ENCODE measurements at places on chromosomes 4 and X.

- peak; percentile 21 for DNase-seq
Measured at GRCh38 chr4:173538148-173538908, 8.3 kb upstream of the HAND2 start.

- no peak for DNase-seq
Measured at GRCh38 chr4:58561170-58561569, 1451.0 kb upstream of the IGFBP7 start.

DNA sequence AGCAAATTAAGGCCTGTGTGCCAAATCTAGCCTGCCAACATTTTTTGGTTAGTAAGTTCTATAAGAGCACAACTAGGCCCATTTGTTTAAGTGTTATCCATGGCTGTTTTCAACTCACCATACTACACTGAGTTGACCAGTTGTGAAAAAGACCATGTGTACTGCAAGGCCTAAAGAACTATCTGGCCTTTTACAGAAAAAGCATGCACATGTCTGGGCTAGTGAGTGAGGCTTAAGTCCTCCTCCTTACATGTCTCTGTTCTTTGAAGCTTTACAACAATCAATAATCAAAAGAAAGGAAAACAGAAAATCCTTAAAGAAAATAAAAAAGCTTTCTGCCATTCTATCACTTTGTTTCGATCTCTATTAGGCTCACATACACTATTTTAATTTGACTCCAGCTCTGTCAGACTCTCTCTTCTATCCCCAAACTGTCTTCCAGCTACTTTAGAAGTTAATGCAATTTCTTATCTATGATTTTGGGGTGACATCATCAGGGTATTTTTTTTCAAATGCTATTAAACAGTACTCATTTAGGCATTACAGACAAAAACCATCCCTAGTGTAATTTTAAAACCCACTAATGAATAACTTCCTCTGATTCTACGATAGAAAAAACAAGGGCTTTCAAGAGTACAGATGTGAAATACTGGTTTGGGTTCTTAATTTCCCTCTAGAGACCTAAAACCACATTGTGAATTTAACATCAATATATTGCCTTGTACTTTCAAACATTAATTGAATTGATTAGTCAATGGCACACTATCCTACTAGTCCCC, 161.8 kb downstream of the MAB21L2 start:
- DNase-seq, result no peak

DNA sequence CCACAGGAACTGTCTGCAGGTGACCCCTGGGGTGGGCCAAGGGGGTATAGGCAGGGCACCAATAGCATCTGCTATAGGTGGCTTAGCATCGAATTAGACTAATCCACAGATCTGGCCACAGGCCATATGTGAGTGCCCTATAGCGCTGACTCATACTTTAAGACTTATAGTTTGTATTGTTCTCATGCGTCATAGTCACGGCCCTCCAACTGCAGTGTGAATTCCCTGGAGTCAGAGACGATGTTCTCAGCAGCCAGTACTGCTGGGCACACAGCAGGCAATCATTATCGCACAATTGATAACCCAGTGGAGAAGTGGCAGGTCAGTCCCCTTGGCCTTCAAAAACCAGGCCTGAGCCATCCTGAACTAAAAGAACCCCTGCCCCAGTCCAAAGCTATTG, 58.1 kb downstream of the ADGRG2 start:
- DNase-seq, result no peak

DNA sequence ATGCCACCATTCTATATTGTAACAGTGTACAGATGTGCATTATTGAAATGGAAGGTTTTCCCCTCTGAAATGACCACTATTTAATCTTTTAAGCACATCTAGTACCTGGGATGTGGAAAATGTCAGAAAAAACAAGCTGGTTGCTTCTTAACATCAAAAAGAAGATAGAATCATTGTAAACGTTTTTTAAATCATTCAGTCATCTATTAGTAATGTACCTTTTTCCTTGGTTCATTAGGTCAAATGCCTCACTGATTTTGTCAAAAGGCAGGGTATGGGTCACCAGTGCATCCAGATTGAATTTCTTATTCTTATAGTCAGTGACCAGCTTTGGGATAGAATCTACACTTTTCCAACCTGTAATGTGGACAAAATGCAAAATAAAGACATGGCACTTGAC, 17.7 kb downstream of the ADH4 start:
- no peak for DNase-seq

DNA sequence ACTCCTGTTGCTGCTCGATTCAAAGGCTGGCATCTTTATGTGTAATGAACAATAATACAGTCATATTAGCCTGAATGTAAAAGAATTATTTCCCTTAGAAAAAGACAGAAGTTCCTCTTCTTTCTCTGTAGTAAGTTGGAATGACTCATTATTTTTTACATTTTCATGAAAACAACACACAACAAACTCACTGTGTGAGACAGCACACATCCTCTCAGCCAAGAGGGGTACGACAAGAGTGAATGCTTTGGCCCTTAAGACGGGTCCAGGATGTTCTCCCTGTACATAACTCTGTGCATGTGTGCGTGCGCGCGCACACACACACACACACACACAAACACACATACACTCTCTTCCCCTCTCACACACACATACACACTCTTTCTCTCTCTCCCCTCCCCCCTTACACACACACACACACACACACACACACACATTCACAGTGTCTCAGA, 72.8 kb downstream of the MANBA start:
- no peak for DNase-seq

DNA sequence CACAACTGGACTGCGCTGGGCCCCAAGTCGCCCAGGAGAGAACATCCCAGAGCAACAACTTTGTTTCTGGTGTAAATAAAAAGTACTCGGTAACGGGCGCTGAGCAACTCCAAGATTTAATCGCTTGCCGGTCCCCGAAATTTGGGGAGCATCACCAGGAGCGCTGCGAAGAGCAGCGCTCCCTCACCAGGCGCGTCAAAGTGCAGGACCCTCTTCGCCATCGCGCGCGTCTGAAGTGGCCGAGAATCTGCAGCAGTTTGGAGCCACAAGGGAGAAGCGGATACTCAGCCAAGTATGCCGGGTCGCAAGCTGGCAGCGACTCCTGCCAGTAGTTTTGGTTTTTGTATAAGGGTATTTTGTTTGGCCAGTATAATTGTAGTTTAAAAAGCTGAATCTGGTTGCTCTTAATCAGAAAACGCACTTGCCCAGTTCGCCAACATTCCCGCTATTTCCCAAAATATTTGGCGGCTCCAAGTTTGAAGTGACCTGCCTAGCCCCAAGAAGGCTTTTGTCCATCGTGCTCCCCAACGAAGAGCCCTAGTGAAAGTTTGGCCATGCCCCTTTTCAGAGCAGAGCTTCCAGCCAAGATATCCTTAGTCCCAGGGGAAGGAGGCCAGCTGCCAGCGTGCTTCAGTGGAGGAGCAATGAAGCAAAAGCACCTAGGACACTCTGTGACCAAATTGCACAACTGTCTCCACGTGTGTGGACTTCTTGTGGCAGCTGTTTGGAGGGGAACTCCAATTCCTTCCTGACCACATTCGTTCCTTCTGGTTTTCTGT, 557 bp upstream of the KDR start:
- no peak for DNase-seq

- no peak for DNase-seq
Measured at GRCh38 chr4:3308691-3309090, 15.9 kb downstream of the RGS12 start.

Data from LNCaP clone FGC (cell line).